RPMI7951 (cell line): ENCODE measurements at places on chromosomes 7 and 10. TPM values are rescaled to one million over a fixed set of nuclear protein-coding genes. Genes with fewer than 3 reads are reported as not detected.

Gene PDSS1
- 18.0 and 21.6 TPM in 2 replicates for total RNA-seq

DNA sequence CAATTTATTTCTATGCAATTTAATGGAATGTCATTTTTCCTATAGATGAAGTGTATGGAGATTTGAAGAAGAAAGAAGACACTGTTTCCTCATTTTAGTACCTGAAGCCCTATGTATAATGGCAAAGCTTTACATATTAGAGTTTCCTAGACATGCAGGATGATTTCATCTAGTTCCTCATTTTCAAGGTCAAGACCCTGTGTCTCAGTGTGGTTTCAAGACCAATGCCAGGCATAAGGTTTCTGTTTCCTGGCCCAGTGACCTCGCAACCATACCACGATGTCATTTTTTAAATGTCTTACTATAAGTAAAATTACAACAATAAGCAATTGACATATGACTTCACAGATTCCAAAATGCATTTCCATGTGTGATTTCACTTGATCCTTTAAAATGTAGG, 336.5 kb upstream of the PRKCQ start:
- no peak for DNase-seq

DNA sequence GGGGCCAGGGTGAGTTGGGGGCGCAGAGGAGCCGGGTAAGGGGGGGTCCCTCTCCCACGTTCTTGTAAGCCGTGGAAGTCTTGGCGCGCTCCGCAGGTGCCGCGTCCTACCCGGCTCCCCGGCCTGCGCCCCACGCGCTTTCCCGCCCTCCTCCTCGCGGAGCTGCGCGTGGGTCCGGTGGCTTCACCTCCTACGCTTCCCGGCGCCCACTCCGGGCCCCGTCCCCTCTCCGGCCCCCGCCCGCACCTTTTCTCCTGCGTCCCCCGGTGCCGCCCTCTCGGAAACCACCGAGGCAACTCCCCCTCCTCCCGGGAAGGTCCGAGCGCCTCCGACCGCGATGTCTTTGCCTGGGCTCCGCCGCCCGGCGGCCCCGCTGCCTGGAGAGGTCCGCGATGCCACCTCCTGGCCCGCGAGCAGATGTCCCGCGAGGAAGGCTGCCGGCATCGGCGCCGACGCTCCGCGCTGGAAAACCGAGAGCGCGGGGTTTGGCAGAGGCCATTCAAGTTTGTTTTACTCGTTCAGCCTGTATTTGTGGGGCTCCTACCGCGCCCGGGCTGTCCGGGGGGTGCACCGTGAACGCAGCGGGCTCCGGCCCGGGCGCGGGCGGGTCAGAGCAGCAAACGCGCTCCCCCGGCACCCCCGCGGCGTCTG, 2.4 kb upstream of the NKX6-2 start:
- no peak for DNase-seq

Gene MSRB2
- total RNA-seq: 25.1 and 31.0 TPM in 2 replicates

Gene PAX4
- total RNA-seq: not detected in 2 replicates

Gene PILRA
- total RNA-seq: not detected in 2 replicates

Gene TACR2
- 0.10 and 0.36 TPM in 2 replicates for total RNA-seq

DNA sequence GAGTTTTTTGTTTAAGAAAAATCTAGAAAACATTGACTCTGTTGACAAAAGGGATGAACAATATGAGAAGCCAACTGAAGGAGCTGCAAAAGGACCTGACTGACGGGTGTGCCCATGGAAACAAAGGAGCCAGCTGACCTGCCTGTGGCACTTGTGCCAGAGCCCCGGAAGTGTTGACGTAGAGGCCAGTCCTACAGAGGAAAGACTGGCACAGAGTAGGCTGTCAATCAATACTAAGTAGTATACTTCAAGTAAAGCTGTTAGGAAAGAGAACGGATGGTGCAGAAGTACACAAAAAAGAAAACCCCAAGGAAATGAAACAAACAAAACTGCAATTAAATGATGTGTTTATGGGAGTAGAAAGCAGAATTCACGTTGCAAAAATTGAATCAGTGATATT, 19.0 kb upstream of the ABI1 start:
- DNase-seq: no peak

- no peak for DNase-seq
These were observed 41.4 kb downstream of the MYO1G start for GRCh38 chr7:44937426-44937825.

DNA sequence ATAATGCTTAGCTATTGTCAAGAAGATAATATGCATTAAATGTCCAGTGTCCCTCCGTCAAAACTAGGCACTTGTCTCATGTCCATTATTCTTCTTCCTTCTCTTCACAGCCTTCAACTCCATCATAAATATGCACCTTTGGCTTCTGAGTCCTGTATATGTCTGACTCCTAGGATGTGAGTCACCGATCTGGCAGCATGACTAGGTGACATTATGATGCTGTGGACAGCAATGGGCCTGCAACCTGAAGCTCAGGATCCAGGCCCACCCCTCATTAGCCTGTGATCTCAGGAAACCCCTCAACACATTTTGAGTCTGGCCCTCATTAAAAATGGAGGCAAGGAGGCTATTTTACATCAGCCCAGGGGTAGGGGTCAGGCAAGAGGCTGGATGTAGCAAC, 362.5 kb upstream of the ZMIZ1 start:
- DNase-seq: peak; percentile 42
